ENCODE measurements at places on chromosomes 1 and 21.
A peak's percentile ranks its signal among the peaks of the same experiment; 100 is the strongest.

GRCh38 chr1:88650676-88651418, 33.2 kb upstream of the PKN2 start:
- no peak for DNase-seq

DNA sequence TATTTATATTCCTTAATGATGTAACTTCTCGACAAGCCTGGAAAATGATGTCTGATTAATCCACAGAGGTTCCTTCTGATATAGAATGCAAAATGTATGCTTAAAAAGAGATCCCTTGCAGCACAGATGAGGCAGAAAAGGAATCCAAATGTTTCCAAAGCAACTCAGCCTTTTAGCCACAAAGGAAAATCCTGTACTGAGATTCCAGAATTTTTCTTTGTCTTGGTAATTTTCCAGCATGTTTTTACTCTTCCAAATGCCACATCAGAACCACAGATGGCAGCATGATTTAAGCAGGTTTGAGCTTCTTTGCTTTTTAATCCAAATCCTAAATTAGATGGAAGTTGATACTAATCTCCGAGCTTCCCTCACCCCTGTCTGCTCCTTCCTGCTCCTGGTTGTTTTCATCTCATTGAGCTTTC, 176.4 kb upstream of the PALMD start:
- no peak for DNase-seq

- no peak for DNase-seq
These were observed 258.3 kb downstream of the SPATA17 start for GRCh38 chr1:217889401-217889800.

DNA sequence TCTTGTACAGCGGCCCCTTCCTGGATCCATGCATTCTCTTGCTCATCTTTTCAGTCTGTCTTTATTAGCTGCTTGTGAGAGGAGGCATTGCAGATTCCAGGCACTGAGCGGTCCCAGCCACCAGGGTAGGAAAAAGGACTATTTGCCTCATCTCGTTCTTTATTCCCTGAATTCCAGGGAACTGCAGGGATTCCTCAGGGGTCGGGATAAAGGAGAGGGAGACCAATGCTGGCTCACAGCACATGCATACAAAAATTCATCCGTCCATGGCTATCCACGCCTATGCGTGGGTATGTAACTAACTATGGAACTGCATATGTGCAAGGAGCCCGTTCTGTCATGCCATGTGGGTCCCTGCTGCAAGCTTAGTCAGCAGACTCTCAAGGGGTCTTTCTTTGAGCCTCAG, 879 bp upstream of the PLPPR5 start:
- DNase-seq, result no peak

GRCh38 chr1:39971138-39971537, 16.2 kb downstream of the MFSD2A start:
- DNase-seq, result no peak

GRCh38 chr1:201982082-201982622, 296 bp upstream of the RNPEP start:
- peak; percentile 46 for DNase-seq

DNA sequence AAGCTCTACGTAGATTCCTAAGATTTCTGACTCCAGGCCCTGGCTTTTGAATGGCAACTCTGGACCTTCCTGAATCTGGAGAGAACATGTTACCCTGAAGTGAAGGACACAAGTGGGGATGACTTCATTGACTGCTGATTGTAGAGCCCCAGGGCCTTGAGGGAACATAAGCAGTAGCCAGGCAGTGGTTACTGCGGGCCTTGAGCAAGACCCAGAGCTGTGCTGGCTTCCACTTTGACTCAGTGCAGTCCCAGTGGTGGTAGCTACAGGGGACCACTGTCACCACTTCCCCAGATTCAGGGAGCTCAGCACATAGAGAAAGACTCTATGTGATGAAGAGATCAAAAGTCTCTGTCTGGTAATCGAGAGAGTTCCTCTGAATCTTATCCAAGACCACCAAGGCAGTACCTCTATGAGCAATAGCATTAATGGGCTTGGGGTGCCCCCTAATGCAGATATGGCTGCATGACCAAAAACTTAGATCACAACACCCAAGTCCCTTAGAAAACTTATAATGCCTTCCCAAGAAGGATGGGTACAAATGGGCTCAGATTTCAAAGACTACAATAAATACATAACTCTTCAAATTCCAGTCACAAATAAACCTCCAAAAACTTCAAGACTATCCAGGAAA, 1278.3 kb downstream of the AMY1C start:
- no peak for DNase-seq

DNA sequence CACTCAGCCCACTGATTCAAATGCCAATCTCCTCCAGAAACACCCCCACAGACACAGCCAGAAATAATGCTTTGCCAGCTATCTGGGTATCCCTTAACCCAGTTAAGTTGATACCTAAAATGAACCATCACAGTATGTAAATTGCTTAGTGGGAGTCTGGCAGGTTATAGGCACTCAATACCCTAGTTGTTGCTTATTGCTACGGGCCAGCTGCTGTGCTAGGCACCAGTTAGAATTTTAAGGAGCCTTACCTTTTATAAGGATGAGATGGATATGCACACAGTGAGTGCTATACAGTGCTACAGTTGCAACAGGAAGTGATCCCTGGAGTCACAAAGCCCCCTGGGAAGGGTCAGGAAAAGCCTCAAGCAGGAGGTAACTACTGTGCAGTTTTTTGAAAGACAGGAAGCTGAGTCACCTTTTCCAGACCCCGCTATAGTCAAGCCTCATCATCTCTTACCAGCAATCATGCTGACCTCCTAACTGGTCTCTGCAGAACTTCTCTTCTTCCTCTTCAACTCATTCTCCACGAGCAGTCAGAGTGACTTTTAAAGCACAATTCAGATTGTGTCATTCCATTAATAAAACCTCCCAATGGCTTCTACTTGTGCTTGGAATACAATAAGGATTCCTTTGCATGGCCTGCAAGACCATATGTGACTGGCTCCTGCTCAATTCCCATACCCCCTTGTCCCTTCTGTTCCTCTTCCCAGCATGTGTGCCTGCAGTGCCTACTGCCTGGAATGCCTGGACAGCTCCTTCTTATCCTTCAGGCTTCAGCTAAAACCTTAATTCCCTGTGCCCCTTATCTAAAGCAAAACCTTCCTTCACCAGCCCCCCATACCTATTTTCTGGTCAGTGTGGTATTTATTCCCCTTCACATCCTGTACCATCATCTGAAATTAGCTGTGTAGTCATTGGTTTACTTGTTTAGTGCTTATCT, 10.4 kb upstream of the TLR5 start:
- no peak for DNase-seq

- DNase-seq, result peak; percentile 28
These were observed at the start of gene SORT1 for GRCh38 chr1:109397581-109398342. Gene SORT1 (minus strand): TSS chr1:109397918. CDS start chr1:109397892, 26 bp downstream.

- no peak for DNase-seq
These were observed 59.6 kb downstream of the EDEM3 start for GRCh38 chr1:184695023-184695422.

DNA sequence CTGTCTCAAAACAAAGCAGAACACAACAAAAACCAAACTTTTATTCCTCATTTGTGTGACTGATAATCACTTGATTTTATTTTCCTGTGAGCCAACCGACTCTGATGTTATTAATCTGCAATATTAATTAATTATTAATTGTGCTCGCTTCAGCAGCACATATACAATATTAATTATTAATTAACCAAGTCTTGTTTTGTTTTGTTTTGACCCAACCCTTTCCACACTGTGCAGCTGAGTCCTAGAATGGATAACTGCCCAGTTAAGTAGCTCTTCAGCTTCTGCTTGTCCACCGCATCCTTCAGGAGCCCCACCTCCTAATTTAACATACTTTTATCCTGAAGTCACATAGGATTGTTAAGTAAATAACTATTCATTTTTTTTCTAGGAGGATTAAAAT, 47.4 kb upstream of the EXO1 start:
- DNase-seq, result no peak

DNA sequence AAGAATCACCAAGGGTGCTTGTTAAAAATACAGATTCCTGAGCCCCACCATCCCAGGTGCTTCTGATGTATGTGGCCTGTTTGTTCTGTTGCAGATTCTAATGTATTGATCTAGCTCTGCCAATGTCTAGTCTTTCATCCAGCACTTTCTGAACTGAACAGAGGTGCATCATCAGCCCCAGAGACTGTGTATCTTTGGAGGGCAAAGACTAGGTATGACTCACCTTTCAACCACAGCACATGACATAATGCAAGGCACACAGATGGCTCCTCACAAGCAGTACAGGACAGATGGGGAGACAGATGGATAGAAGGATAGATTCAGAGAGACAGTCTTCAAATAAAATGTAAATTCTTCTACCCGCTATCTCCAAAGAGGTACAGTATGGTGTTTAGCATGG, 32.3 kb downstream of the CD58 start:
- DNase-seq, result no peak

- no peak for DNase-seq
These were observed 22.0 kb downstream of the ALPL start for GRCh38 chr1:21531241-21531640.

- no peak for DNase-seq
These were observed 8.1 kb downstream of the TDRD5 start for GRCh38 chr1:179599623-179600249.

GRCh38 chr1:42168391-42168670, 3.8 kb upstream of the GUCA2A start:
- no peak for DNase-seq

DNA sequence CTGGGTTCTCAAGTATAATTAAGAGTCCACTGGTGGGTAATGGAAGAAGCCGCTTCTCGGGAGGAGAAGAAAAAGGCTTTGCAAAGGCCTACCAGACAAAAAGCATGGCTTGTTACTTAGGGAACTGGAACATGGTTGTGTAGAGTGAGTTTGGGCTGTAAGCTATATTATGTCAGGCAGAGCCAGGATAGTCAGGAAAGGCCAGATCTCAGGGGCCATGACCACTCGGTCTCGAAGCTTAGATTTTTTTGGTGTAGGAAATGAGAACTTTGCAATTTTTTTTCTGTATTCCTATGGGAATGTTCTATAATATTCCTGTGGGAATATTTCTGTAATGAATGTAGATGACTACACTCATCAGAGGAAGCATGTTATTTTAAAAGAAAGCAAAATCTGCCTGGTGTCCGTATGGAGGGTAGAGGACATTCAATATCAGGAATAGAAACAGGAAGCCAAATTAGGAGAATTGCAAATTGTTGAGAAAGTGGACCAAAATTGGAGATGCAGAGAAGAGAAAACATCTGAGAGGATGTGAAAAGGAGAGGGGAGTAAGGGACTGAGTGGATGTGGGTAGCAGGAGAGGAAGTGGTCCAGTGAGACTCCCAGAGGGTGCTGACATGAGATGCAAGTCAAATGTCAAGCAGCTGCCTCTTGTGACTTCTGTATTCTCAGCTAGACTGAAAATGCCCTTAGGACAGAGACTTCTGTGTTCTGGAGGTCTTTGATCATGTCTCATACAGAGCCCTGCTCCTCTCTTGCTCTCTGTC, 45.2 kb upstream of the HAO2 start:
- no peak for DNase-seq

- no peak for DNase-seq
These were observed 144.5 kb upstream of the TMEM51 start for GRCh38 chr1:15008783-15009729.

- DNase-seq, result no peak
These were observed 8.2 kb upstream of the NEK2 start for GRCh38 chr1:211683396-211684297.

- no peak for DNase-seq
These were observed 51.3 kb upstream of the A3GALT2 start for GRCh38 chr1:33372162-33372561.

GRCh38 chr1:41419584-41420295, 58.5 kb downstream of the FOXO6 start:
- no peak for DNase-seq

DNA sequence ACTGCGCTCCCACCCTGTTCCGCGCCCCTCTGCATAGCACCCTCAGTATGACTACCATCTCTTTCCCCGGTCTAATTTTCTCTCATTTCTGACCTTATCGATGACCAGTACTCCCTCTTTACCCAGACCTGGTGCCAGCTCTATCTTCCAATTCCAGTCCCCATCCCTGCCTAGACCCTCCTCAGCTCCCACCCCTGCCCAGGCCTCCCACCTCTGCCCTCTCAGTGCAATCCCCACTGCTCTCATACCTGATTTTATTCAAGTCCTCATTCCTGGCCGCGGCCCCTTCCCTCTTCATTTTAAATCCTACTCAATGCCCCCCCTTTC, 1.3 kb downstream of the USP24 start:
- DNase-seq, result no peak

- DNase-seq, result no peak
These were observed 68.2 kb downstream of the PSMG1 start for GRCh38 chr21:39114871-39115575.

DNA sequence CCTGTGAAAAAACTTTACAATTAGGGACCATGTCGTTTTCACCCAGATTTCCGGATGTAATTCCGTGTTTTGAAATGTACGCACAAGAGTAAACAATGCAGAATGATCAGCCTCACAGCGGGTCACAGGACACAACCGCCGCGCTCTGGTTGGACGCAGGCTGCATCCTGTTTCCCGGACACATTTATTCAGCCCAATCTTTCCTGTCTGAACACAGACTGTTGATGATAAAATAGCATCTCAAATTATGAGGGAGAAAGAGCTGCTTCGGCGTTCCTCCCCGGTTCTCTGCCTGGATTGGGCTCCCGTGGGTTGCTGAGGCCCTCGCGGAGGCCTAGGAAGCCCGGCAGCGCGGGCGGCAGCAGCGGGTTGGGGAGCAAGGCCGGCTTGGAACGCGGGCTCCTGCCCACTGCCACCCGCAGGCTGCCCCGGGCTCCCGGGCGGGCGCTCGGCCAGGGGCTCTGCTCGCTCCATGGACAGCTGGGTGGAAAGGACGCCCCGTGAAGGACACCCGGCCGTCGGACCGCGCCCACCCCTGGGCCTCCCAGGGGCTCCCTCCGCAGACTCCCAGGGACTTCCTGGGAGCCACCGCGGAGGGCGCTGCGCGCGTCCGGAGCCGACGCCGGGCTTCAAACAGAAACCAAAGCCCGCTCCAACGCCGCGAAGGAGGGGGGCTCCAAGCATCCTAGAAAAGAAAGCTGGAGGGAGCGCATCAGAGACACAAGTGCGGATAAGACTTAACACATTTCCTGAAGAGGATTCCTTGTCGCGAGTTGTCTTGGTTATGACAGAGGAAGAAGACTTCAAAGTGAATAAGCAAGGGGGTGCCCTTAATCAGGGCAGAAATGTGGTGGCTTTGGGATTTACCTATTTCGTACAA, 122.3 kb downstream of the ESRRG start:
- no peak for DNase-seq

GRCh38 chr1:192342842-192343241, 26.1 kb downstream of the RGS21 start:
- no peak for DNase-seq
